Activated B cell treated with CpG ODN at 0.5 μM for 24 hours (primary cell): ENCODE measurements at places on chromosomes 2 and 18.

DNA sequence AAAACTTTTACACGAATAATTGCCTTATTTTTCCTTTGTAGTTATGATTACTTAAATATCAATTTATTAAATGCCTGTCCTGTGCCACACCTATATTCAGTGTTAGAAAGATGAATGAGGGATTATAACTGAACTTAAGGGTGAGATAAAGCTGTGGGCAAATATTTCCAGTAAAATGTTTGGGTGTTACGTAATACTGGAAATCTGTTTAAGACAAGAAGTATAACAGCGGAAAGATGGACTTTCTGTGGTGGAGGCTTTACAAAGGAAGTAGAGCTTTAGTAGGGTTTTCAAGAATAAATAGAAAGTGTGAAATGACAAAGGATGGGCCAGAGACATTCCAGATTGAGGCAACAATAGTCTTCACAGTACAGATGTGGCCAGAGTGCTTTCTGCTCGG is 927.0 kb downstream of the DPP10 start:
- no peak for DNase-seq

DNA sequence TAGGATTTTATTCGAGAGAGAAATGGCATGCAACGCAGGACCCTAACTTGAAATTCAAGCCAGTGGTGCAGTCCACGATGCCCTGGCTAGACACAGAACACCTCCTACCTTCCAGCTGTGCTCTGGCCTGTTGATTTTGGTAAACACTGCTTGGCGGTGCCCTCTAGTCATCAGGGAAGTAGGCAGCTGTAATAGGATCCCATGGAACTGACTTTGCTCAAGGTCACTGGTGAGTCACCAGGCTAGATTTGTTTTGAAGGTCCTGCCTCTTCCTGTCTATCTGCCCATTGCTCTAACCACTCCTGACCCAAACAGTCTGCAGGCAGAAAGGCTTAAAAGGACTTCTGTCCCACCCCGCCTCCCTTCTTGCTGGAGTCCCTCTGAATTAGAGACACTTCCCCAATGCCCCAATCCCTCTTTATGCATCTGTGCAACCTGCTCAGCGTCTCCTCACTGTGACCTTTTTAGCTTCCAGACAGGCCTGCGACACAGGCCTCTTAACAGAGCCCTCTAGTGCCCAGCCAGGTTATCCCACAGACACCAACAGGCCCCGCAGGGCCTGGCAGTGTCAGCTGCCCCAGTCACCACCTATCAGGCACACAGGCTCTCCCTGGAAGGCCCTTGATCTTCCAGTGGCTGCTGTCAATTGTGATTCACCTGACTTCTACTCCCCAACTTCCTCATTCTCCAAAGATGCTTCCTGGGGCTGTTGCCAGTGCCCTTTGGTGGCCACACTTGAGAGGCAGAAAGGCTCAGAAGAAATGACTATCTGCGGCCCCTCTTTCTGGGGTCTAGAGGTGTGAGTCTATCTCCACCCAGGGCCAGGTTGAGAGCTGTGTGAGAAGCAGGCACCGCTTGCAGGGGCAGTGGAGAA is 5.2 kb downstream of the TMEM127 start:
- DNase-seq: no peak

- no peak for DNase-seq
Observed at GRCh38 chr2:138922973-138923563, 142.9 kb upstream of the NXPH2 start.

- DNase-seq: no peak
Observed at GRCh38 chr2:47134386-47135090, 20.6 kb downstream of the STPG4 start.

- peak; percentile 29 for DNase-seq
Observed at GRCh38 chr2:11904029-11904428, 157.6 kb downstream of the LPIN1 start.

DNA sequence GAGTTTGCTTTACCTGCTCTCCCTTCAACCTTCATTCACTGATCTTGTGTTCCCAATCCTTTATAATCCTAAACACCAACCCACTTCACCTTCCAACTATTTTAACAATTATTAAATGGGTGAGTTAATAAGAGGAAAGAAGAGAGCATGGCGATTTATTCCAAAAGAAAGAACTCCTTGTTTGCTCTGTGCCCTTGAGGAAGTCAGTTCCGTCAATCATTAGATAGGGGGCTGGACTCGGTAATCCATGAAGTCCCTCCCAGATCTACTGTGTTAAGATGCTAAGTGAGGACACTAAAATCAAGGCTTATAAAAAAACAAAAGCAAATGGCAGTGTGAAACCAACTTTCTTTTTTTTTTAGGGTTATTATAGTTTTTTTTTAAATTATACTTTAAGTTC is 589.9 kb downstream of the XIRP2 start:
- no peak for DNase-seq

GRCh38 chr2:47607005-47607679 is 175.8 kb upstream of the MSH6 start:
- no peak for DNase-seq

DNA sequence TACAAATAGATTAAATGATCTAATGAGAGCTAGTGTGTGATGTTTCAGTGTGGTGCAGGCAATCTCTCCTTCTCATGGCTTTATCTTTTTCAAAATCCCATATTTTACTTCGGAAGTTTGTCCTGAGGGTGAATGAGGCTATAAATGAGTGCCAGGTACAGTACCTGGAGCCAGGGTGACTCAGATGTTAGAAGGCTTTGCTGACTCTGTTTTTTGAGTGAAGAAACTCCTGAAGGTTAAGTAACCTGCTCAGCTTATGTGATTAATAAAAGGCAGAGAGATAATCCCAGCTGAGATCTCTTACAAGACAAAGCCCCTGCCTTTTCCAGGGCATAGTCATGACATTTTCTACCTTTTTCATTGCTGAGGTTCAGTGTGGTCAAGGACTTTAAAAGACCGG is 52.6 kb downstream of the MGAT5 start:
- DNase-seq: no peak

DNA sequence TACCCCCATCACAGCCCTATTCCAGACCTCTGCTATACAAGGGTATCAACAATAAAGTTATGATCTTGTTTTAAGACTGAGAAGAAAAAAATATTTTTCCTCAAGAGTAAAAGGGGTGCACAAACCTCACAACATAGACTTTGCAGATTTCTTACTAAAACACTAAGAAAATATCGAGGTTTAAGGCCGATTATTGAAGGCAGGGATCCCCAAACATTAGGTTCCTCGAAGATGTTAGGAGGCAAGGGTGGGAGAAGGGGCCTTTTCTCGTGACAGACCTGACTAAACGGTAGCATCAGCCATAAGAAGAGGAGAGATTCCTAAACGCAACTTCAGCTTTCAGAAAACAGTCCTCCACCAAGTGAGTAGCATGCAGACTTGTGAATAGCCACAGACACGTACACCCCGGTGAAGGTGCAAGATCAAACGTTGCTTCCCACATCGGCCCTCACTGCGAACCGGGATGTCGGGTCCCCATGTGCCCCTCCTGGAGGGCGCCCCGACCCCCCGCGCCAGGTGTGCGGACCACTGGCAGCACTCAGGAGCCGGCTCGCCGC is 678 bp downstream of the PIAS2 start:
- no peak for DNase-seq

DNA sequence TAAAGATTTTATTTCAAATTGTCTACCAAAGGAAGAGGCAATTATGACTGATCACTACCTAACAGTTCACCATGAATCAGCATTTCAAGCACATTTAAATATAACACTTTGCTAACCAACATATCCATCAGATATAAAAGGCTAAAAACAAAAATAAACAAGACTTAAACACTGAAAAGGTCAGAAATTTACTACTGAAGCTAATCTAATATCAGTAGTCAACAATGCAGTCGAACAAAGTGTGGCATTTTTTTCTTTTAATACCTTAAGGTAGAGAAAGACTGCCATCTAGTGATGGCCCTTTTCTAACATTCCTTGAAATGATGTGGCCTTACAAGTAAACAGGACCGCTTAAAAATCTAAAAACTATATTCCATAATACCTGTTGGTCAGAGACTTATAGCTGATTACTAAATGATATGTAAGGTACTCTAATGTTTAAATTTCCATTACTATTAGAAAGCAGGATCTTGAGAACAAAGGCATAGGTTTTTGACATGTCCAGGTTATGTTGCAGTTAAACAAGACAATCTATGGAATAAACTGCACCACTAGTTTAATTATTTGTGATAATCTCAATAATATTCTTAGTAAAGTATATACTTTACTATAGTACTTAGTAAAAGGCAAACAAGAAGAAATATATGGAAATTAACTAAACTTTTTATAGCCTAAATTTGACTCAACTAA is 80.0 kb downstream of the EXOC6B start:
- DNase-seq: no peak

- no peak for DNase-seq
Observed at GRCh38 chr2:180405520-180405919, 398.4 kb upstream of the CWC22 start.

DNA sequence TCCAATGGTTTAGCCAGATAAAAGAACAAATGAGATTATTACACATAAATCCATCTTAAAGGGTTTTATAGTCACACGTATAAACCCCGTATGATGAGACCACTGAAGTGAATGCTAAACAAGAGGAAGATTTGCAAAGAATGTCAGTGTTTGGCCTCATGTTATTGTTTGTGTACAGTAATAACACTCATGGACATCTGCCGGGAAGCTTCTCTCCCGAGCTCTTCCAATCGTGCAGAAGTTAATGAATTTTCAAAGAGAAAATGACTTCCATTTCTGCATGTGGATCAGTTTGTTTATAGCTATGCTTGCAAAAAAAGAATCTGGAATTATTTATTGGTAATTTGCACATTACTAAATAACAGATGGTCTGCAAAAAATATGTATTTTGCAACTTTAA is 88.5 kb upstream of the APCDD1 start:
- no peak for DNase-seq

DNA sequence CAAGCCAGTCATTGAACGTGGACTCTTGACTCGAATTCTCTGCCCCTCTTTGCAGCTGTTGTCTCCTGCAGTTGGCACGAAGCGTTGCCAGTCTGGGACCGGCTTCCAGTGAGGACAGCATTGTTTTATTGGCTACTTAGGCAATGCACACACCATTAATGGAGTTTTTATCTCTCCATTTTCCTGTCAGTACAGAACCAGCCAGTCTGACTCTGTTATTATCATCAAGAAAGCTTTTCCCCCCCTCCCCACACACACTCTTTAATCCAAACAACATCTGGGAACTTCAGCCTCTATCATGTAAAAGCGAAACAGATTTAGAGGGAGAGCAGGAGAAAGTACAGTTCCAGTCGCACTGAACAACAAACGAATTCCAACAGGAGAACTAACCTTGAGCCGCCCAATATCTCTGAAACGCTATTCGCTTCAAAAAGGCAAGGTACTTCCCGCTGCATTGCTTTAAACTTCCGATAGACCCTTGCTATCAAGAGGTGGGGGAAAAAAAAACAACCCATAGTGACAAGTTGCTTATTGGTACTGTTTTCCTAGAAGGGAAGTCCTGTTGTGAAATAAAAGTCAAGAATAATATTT is 38.2 kb downstream of the ACVR1 start:
- no peak for DNase-seq

DNA sequence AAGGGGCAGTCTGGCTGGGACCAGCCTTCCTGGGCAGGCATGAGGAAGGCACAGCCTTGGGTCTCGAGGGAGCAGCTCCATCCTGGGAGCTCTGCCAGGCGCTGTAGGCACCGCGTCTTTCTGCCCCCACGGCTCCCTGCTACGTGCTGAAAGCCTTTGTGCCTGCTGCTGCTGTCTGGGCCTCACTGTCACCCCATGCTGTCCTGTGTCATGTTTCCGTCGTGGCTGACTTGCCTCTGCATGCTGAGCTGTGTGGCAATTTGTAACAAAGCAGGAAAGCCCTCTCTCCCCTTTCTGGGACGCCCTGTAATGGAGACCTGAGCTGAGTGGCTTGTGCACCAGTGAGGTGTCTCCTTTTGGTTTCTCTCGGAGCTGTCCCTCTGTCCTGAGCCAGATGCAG is 152.5 kb downstream of the TSN start:
- DNase-seq: no peak

DNA sequence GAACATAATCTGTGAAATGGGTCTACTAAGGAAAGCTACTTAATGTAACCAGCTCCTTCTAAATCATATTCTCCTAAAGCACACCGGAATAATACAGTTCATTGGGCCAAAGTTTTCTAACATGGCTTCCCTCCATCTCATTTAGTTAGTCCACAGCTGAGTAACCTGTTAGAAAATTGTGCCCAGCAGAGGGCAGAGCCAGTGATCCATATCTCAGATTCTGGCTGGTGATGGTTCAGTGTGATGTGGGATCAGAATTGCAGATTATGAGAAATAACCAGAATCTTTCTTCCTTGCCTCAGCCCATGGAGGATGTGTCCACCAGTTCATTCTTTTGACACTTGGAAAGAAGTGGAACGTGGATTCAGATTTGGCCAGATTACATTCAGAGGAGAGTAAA is 9.4 kb upstream of the CTLA4 start:
- no peak for DNase-seq

DNA sequence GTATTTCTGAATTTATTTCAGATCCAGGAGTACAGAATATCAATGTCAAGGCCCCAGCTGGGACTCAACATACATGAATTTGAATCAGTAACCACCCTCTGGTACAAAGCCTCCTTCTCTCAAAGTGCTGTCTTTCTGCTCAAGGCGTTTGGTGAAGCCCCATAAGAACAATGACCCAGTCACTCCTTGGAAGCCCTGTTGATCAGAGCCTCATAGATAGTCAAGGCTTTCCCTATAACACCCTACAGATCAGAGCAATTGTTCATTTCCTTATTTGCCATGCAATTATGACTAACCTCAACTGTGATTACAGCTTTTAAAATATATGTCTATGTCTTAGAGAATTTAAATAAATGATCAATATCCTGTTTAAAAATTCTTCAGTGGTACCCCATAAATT is 159.1 kb upstream of the CREB1 start:
- no peak for DNase-seq

DNA sequence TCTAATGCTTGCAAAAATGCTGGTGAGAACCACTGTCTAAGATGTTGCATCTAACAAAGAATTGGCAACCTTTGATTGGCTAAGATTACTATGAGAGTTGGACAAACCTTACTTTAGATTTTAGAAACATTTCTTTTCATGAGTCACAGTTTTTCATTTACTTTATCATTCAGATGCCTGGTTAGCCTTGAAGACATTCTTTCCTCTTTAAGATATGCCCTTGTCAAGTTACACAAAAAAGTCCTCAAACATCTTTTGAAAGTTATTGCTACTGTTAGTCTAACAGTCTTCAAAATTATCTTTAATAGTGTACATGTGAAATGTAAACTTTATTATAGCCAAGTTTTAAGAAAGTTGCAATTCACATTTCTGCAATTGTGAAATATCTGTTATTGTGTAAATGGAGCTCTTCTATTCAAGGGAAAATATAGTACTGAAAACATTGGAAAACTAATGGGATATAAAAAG is 276.3 kb downstream of the RND3 start:
- no peak for DNase-seq

GRCh38 chr2:189870381-189871085 is 86.3 kb downstream of the PMS1 start:
- DNase-seq: no peak
